ENCODE measurements at places on chromosomes 3 and 15. TPM values are rescaled to one million over a fixed set of nuclear protein-coding genes. Genes with fewer than 3 reads are reported as not detected.

GRCh38 chr3:129947538-129948240 lies 26.8 kb upstream of the TRH start:
- DNase-seq, result no peak

The SAMD7 gene
- total RNA-seq, result not detected

The KNG1 gene
- not detected for total RNA-seq

The FANCD2OS gene
- not detected for total RNA-seq

GRCh38 chr3:10692039-10692622 lies 123.9 kb upstream of the SLC6A11 start:
- DNase-seq, result no peak

DNA sequence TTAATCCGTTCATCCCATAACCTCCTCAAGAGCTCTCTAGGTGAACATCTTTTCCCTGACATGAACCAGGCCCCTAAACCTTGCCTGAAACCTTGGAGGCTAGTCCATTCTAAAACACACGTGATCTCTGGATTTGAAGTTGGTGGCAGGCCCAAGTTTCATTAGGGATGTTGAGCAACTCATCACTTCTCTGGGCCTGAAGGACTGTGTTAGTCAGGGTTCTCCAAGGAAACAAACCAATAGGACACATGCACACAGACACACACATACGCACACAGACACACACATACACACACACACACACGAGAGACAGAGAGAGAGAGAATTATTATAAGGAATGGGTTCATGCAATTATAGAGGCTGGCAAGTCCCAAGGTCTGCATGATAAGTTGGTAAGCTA lies 31.9 kb downstream of the ACAN start:
- peak; percentile 43 for DNase-seq

GRCh38 chr15:74275957-74276356 lies 39.8 kb downstream of the CCDC33 start:
- no peak for DNase-seq

DNA sequence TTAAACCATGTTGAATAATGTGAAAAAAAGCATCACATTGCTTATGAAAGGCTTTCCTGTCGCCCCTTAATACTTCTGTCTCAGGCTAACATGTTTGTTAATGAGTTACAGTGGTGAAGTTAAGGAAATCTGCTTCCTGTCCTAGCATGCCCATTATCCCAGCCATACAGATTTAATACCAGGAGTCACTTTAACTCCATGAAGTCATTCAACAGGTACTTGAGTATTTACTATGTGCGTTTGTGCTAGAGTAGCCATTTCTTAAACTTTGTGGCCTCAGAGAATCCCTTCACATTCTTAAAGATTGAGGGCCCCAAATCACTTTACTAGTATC lies 10.1 kb upstream of the SETD5 start:
- DNase-seq, result no peak

- DNase-seq, result peak; percentile 9
Observed at GRCh38 chr3:50405249-50405648, 45.9 kb upstream of the TMEM115 start.

The TMEM266 gene
- total RNA-seq, result not detected

DNA sequence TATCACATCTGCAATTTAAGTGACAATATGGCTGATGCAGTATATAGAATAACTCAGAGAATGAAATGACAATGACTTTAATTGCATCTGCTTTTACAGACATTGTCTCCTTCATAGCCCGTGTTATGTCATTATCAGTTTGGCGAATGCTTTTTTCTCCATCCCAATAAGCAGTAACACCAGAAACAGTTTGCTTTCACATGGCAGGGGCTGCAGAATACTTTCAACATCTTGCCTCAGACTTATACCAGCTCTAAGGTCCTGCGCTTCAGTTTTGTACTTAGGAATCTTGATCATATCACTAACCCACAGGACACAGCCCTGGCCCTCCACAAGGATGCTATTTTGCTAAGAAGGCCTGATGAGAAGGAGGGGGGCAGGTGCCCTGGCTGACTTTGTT lies 49.9 kb upstream of the SPESP1 start:
- no peak for DNase-seq

The PLSCR5 gene
- total RNA-seq, result not detected

The COPS2 gene
- total RNA-seq, result 176 TPM

- no peak for DNase-seq
Observed at GRCh38 chr15:88574655-88575054, 28.2 kb upstream of the DET1 start.

DNA sequence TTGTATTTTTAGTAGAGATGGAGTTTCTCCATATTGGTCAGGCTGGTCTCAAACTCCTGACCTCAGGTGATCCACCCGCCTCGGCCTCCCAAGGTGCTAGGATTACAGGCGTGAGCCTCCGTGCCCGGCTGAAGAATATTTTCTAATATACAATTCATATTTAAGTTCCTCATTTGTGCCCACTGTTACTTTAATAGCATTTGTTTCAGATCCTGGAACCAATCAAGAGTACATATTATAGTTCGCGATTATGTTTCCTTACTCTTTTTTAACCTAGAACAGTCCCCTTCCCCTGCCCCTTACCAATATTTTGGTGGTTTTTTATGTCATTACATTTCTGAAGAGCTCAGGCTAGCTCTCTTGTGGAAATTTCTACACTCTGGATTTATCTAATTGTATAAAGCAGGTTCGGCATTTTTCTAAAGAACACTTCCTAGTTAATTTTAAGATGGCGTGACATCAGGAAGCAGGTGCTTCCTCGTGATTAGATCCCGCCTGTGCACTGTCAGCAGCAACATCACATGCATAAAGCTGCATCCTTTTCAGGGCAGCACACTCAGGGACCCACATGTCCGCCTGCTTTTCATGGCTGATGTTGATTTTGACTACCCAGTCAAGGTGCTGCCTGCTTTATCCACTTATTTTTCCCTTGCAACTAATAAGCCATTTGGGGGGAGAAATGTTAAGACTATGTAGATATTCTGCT lies 88.7 kb upstream of the EPHB3 start:
- DNase-seq, result no peak

- peak; percentile 40 for DNase-seq
Observed at GRCh38 chr15:23642413-23643044, 5.1 kb downstream of the MAGEL2 start.

DNA sequence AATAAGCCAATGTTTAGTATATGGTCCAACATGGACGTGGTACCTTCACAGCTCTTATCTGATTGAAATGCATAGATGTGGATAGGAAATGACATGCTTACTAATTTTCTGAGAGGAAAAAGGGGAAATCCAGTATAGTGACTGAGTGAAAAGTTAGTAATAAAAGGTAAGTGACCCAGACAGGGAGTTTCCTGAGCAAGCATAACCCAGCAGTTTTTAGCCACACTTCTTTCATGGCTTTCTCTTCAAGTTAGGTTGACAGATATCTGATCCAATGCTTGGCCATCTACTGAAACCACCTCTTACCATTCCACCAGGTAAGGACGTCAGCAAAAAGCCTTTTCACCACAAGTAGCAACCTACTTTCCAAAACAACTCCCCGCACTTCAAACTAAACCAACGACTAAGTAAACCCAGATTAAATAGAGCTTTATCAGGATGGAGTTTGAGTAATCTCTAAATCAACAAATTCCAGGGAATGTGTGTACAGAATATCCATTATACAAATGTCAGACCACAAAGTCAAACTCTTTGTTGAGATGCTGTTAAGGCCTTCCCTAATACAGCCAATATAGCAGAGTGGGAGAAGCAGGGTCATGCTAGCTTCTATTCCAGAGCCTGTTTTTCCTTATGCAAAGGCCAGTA lies 329.7 kb downstream of the RORA start:
- DNase-seq, result no peak

GRCh38 chr15:65275104-65275727 lies 11.5 kb downstream of the PARP16 start:
- DNase-seq, result no peak

The ELL3 gene
- total RNA-seq, result 2.1 TPM

DNA sequence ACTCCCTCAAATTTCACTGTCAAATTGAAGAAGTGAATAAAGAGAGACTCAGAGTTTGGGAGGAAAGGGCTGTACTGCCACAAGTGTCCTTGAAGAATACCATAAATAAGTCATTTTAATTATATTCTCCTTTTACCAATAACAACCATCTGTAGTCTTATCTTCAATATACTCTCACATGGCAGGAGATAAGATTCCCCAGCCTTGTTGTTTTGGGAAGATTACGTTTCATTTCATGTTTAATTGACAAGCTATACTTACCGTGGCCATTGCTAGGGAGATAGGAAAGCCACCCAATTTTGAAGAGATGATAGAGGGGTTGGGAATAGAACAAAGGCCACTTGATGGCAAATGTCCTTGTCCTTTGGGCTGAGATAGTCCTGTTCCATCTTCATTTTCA lies 2.3 kb downstream of the MINDY4B start:
- DNase-seq, result no peak

The CFAP100 gene
- not detected for total RNA-seq

- no peak for DNase-seq
Observed at GRCh38 chr3:115415246-115415996, 207.9 kb upstream of the GAP43 start.

- DNase-seq, result no peak
Observed at GRCh38 chr3:116260491-116260890, 184.8 kb downstream of the LSAMP start.

GRCh38 chr3:104956620-104957345 lies 409.9 kb upstream of the ALCAM start:
- DNase-seq, result no peak

The CPN2 gene
- total RNA-seq, result not detected

- DNase-seq, result peak; percentile 78
Observed at GRCh38 chr15:36590838-36591237, 11.4 kb downstream of the CDIN1 start.

DNA sequence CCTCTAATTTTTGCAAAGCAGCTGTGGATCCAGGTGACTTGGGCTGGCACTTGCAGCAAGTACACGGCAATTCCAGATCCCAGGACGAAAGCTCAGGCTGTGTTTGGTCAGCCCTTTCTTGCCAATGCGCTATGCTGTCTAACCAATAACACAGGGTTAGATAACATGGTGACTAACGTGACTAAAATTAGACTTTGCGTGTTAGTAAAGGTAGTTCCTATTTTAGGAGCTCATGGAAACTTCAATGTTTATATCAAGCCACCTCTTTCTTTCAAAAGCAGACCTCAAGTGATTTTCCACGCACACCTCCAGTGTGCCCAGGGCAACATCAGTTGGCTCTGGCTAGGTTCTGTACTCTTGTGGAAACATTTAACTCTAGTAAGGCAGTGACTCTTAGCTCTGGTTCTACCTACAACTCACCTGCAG lies 32.5 kb downstream of the CDCP1 start:
- peak; percentile 89 for DNase-seq

DNA sequence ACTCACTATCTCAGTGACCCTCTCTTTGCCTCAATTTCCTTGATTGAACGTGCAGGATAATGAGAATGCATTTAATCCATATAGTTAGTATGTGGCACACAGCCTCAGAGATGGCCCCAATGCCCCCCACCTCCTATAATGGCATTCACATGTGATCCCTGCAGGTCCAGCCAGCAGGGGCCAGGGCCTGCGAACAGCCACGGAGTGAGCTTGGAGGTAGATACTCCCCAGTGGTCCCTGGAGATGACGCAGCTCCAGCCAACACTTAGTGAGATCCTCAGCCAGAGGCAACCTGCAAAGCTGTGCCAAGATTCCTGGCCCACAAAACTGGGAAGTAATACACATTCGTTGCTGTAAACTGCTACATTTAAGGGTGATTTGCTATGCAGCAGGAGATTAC lies 184.9 kb upstream of the NSMCE3 start:
- peak; percentile 2 for DNase-seq

DNA sequence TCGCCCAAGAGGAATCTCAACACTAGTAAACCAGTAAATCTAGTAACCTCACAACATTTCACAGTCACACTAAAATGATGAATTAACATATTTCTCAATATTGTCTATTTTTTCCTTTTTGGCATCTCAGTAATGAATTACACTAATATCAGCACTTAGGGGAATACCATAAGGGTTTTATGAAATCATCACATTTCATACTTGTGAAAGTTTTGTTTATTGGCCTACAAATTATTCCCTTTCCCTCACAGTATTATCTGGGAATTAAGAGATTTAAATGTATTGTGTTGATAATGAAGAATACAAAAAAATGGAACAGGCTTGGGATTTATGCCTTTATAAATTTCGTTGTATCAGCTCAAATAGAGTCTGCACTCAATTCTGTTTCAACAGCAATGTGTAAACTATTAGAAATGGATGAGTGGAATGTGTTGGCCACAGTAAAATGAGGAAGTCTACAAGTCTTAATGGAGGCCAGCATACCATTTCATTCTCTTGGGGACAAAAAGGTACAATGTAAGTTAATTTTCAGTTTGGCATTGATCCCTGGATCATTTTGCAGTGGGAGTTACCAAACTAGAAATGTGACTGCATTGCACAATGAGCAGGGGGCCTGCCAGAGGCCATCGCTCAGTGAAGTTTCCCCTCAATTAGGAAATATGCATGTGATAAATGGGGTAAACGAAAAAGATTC lies 195.4 kb downstream of the FMN1 start:
- DNase-seq, result peak; percentile 91

GRCh38 chr3:71655061-71655460 lies 70.1 kb downstream of the EIF4E3 start:
- DNase-seq, result no peak

GRCh38 chr3:107892955-107893624 lies 197.7 kb downstream of the CD47 start:
- DNase-seq, result no peak

GRCh38 chr3:111581403-111582119 lies 13.6 kb downstream of the ZBED2 start:
- DNase-seq, result no peak

- DNase-seq, result no peak
Observed at GRCh38 chr15:85762756-85763127, 32.0 kb downstream of the KLHL25 start.

The AQP9 gene
- 0.09 TPM for total RNA-seq

DNA sequence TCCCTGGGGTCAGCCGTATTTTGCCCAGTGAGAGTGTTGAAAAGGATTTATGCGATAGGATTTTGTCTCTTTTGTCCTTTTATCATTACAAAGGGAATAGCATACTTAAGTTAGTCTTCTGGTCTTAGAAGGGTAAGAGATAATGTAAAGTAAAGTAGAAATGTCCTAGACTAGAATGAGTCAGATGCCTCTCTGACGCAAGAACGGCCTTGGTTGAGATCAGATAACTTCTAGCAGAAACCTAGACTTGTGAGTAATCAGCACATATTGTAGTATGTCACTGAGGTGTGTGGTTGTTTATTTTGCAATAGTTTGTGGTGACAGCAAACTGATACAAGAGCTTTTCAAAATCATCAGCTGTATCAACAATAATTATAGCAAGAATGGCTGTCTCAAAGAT lies 866.1 kb downstream of the NSUN3 start:
- no peak for DNase-seq

GRCh38 chr15:85979929-85980328 lies 99.7 kb upstream of the AGBL1 start:
- no peak for DNase-seq

- no peak for DNase-seq
Observed at GRCh38 chr3:190616637-190617036, 102.8 kb downstream of the IL1RAP start.

The KBTBD12 gene
- total RNA-seq, result under 0.01 TPM

The EPHA3 gene
- total RNA-seq, result 0.98 TPM

- DNase-seq, result no peak
Observed at GRCh38 chr3:62241279-62241678, 132.1 kb downstream of the FEZF2 start.

The UBA5 gene
- total RNA-seq, result 120 TPM

The PTH1R gene
- not detected for total RNA-seq

The NBEAL2 gene
- 6.4 TPM for total RNA-seq

The GOLGA6A gene
- total RNA-seq, result not detected

The HIGD2B gene
- not detected for total RNA-seq

GRCh38 chr3:43104660-43105595 lies 951 bp downstream of the POMGNT2 start:
- peak; percentile 13 for DNase-seq
